GM23338 (cell line): ENCODE measurements at places on chromosomes 1 and 21. TPM values are rescaled to one million over a fixed set of nuclear protein-coding genes. Genes with fewer than 3 reads are reported as not detected.

The RNF186 gene
- total RNA-seq, result not detected in 2 replicates

The ARHGEF16 gene
- total RNA-seq, result 19.1 and 29.3 TPM in 2 replicates

The VWA5B1 gene
- total RNA-seq, result 0.70 and 1.0 TPM in 2 replicates

The PLA2G2C gene
- total RNA-seq, result not detected in 2 replicates

The MLLT11 gene
- total RNA-seq, result 10.6 and 11.3 TPM in 2 replicates

The PCP4L1 gene
- 1.4 and 3.8 TPM in 2 replicates for total RNA-seq

The THBS3 gene
- total RNA-seq, result 1.2 and 6.3 TPM in 2 replicates

The E2F2 gene
- total RNA-seq, result 2.6 and 3.4 TPM in 2 replicates

The SMPDL3B gene
- total RNA-seq, result 78.5 and 83.1 TPM in 2 replicates

The LCE2A gene
- total RNA-seq, result not detected in 2 replicates

The SPATC1L gene
- 30.7 and 37.6 TPM in 2 replicates for total RNA-seq

The ALPL gene
- total RNA-seq, result 166 and 187 TPM in 2 replicates

The OPRD1 gene
- 2.3 and 3.6 TPM in 2 replicates for total RNA-seq

The RAB13 gene
- 38.0 and 38.6 TPM in 2 replicates for total RNA-seq

The LRRN2 gene
- 2.0 and 2.6 TPM in 2 replicates for total RNA-seq
